ENCODE measurements at places on chromosomes 1 and 21. TPM values are rescaled to one million over a fixed set of nuclear protein-coding genes. Genes with fewer than 3 reads are reported as not detected.

Gene SPSB1
- 3.1 TPM for total RNA-seq

Gene GSTM5
- total RNA-seq = 4.7 TPM

Gene PRDX6
- total RNA-seq = 35.1 TPM

Gene ROR1
- total RNA-seq = 2.5 TPM

Gene SLC30A1
- total RNA-seq = 17.5 TPM

Gene GPN2
- total RNA-seq = 14.7 TPM

Gene C1orf50
- 17.2 TPM for total RNA-seq
